Liver (tissue), 10 donors: ENCODE measurements at places on chromosomes 6 and 20.

DNA sequence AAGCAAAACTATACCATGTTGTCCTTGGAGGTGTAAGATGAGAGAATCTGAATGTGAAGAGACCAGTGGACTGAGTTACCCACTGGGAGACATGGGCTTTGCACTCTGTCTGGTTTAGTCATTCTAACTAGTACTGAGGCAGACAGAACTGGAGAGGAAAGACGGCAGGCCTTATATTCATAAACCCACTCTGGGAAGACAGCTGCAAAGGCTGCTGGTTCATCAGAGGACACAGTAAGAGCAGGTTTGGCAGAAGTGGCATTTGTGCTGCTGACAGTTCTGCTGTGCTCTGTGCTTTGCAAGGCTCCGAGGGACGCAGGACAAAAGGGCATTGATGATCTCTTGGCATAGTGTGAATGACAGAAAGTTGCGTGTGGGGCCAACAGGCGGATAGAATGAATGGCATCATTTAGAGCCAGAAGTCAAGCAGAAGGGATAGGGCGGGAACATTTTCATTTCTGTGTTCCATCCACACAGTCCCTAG, 142.3 kb upstream of the TENT5A start:
- H3K4me1 ChIP-seq: peaks cover 5% of the 10 kb centered on the region
- no peak overlapping the region for H3K4me3 ChIP-seq
- H3K27me3 ChIP-seq: no peaks in the 10 kb centered on the region
- no peak for DNase-seq

DNA sequence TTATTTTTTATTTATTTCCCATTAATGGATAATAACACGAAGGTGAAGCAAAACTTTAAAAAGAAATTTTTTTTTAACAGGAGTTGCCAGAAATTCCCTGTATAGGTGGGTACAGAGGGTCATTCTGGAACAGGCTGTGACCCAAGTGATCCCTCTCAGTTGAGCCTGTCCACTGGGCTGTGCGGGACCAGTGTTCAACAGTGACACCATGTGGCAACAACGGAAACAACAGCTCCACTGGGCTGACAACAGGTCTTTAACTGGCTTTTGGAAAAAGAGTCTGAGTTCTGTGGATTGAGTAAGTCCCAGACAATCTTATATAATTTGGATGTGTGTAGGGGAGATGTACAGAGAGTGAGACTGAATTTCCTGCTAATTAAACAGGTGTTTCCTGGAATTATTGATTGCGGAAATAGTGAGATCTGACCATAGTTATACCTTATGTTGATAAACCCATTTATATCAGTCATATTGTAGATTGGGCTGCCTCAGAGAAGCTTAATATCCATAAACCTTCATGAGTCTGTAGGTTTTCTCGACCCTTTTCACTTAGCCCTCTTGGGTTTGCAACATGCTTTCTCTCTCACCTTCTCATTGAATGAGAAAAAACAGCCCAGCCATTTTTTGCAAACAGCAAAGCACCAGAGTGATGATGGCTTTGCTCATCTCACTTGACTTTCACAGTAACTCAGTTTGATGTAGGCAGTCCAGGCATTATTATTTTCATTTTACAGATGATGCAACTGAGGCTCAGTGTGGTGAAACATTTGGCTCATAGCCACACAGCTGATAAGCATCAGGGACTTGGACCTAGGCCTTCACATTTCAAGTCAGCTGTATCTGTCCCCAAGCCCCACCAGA, 17.5 kb downstream of the KIAA1755 start:
- H3K36me3 ChIP-seq: no peaks in the 10 kb centered on the region
- no peak overlapping the region for H3K27ac ChIP-seq
- no peaks in the 10 kb centered on the region for H3K27me3 ChIP-seq
- no peak overlapping the region for H3K4me3 ChIP-seq

- peak overlapping the region; percentile 100 for H3K27ac ChIP-seq
- peak; percentile 42 for DNase-seq
- H3K4me3 ChIP-seq: peak overlapping the region; percentile 93
- H3K27me3 ChIP-seq: no peaks in the 10 kb centered on the region
- peaks cover 27% of the 10 kb centered on the region for H3K36me3 ChIP-seq
- H3K4me1 ChIP-seq: peaks cover 42% of the 10 kb centered on the region
Observed at GRCh38 chr20:62303340-62304226, 786 bp downstream of the ADRM1 start.

GRCh38 chr6:108562503-108562993, 1.8 kb downstream of the FOXO3 start:
- peak overlapping the region; percentile 90 for H3K4me3 ChIP-seq
- no peaks in the 10 kb centered on the region for H3K36me3 ChIP-seq
- peak overlapping the region; percentile 100 for H3K27ac ChIP-seq
- H3K27me3 ChIP-seq: no peaks in the 10 kb centered on the region
- peak; percentile 67 for DNase-seq
- H3K4me1 ChIP-seq: peaks cover 42% of the 10 kb centered on the region

DNA sequence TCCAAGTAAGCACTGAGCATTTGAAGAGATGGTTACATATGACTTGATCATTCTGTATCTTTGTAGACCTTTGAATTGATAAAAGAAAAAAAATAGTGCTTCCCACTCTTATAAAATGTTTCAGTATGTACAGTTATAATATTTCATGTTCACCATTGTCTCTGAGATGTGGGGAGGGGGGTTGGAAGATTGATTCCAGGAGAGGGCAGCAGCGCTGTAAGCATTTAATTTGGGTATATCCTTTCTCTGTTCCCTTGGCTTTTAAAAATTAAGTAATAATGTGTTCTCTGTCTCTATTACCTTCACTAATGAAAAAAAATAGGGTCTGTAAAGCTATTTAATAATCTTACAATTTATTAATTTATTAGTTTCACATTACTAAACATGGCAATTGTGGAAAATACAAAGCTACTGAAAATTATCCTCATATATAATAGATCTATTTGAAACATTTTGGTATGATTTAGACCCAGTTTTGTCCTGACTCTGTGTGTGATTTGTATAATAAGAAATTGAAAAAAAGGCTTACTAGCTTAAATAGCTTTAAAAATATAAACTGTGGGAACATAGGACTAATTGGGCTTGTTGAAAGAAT, 341.2 kb downstream of the CDKAL1 start:
- H3K27ac ChIP-seq: no peak overlapping the region
- H3K36me3 ChIP-seq: no peaks in the 10 kb centered on the region
- DNase-seq: no peak
- H3K4me3 ChIP-seq: no peak overlapping the region
- no peaks in the 10 kb centered on the region for H3K27me3 ChIP-seq

GRCh38 chr20:51404297-51405060, 138.0 kb downstream of the NFATC2 start:
- no peaks in the 10 kb centered on the region for H3K36me3 ChIP-seq
- H3K4me1 ChIP-seq: no peaks in the 10 kb centered on the region
- H3K27ac ChIP-seq: no peak overlapping the region
- no peaks in the 10 kb centered on the region for H3K27me3 ChIP-seq
- DNase-seq: no peak

- no peak for DNase-seq
- H3K27me3 ChIP-seq: no peaks in the 10 kb centered on the region
- no peak overlapping the region for H3K4me3 ChIP-seq
- H3K27ac ChIP-seq: no peak overlapping the region
- no peaks in the 10 kb centered on the region for H3K36me3 ChIP-seq
Observed at GRCh38 chr6:108765495-108765894, 82.7 kb upstream of the ARMC2 start.

- no peak for DNase-seq
- H3K36me3 ChIP-seq: no peaks in the 10 kb centered on the region
- H3K4me1 ChIP-seq: peaks cover 6% of the 10 kb centered on the region
- peak overlapping the region; percentile 21 for H3K4me3 ChIP-seq
- H3K27ac ChIP-seq: no peak overlapping the region
Observed at GRCh38 chr6:10425975-10426780, 11.3 kb upstream of the TFAP2A start.

DNA sequence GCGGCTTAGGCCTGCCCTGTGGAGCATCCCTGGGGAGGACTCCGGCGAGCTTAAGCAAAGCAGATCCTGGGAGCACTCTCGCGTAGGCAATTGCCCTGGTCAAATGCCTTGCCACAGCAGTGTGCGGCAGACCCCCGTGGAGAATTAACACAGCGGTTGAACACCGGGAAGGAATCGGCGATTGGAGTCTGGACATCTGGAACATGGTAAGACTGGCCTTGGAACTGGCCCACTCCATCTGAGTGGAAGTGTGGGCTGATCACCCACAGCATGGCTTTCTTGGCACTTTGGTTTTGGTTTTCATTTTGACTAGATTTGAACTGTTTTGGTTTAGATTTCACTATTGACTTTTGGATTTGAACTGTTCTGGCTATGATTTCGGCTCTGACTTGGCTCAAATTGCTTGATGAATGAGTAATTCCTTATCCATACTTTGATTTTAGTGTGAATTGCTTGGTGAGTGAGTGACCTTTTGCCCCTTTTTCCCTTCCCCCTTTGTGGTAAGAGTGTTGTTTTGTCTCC, 300.7 kb downstream of the RNGTT start:
- H3K4me1 ChIP-seq: peaks cover 9% of the 10 kb centered on the region
- no peaks in the 10 kb centered on the region for H3K36me3 ChIP-seq
- no peaks in the 10 kb centered on the region for H3K27me3 ChIP-seq
- H3K27ac ChIP-seq: peak overlapping the region; percentile 88
- DNase-seq: no peak

DNA sequence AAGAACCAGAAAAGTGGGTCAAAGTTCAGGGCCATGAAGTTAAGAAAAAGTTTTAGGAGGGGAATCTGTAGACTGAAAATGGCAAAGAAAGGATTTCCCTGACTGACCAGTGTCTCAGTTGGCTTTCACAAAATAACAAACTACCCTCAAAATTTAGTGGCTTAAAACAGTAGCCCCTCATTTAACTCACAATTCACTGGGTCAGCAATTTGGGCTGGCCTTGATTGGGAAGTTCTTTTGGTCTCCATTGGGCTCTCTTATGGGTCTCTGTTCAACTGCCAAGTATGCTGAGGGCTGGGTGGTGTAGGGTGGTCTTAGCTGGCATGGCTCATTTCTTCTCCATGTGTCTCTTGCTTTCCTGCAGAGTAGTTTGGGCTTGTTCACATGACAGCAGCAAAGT, 161.5 kb downstream of the PLCB4 start:
- H3K36me3 ChIP-seq: no peaks in the 10 kb centered on the region
- no peaks in the 10 kb centered on the region for H3K4me1 ChIP-seq
- no peak for DNase-seq
- H3K27me3 ChIP-seq: no peaks in the 10 kb centered on the region
- no peak overlapping the region for H3K4me3 ChIP-seq

DNA sequence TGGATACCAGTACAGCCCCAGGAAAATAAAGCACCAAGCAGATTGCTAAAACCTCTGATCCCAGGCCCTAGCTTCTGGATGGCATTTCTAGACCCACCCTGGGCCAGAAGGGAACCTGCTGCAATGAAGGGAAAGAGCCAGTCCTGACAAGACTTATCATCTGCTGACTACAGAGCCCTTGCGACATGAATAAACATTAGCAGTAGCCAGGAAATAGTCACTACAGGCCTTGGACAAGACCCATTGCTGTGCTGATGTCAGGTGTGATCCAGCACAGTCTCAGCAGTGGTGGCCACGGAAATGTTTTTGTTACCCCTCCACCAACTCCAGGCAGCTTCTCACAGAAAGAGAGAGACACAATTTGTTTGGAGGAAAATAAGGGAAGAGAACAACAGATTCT, 399.3 kb downstream of the HAO1 start:
- H3K4me3 ChIP-seq: no peak overlapping the region
- peaks cover 4% of the 10 kb centered on the region for H3K4me1 ChIP-seq
- H3K36me3 ChIP-seq: no peaks in the 10 kb centered on the region
- no peak for DNase-seq
- peak overlapping the region; percentile 58 for H3K27ac ChIP-seq

DNA sequence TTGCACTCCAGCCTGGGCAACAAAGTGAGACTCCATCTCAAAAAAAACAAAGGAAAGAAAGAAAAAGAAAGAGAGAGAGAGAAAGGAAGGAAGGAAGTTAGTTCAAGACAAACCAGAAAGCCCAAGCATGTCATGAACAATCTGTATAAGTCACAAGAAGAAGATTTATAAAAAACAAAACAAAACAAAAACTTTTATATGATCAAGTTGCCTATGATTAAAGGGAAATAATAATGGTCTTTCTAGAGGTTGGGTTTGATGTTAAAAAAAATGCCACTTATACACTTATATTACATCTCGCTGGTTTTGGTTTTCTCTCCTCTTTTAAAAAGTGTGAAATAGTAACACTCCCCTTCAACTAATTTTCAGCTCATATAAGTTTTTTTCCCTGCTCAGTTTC, 146.2 kb upstream of the CARMIL1 start:
- no peak overlapping the region for H3K4me3 ChIP-seq
- no peaks in the 10 kb centered on the region for H3K36me3 ChIP-seq
- H3K27ac ChIP-seq: no peak overlapping the region
- H3K4me1 ChIP-seq: peaks cover 10% of the 10 kb centered on the region
- H3K27me3 ChIP-seq: no peaks in the 10 kb centered on the region

DNA sequence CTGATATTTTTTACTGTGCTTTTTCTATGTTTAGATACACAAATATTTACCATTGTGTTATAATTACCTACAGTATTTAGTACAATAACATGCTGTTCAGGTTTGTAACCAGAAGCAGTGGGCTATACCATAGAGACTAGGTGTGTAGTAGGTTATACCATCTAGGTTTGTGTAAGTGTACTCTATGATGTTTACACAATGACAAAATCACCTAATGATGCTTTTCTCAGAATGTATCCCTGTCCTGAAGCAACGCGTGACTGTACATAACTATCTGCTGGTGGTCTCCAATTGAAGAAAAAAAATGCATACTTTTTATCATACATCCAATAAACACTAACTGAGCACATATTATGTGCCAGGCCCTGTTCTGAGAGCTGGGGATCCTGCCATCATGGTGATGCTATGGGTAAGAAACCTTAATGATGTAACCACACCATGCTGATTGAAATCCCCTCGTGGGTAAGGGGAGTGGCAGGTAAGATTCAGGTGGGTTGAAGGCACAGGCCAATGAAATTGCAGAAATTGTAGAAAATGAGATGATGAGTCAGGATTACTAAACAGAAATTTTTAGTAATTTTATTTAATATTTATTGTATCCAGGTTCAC, 76.8 kb downstream of the FYN start:
- H3K36me3 ChIP-seq: no peaks in the 10 kb centered on the region
- no peak overlapping the region for H3K27ac ChIP-seq
- no peak for DNase-seq
- no peak overlapping the region for H3K4me3 ChIP-seq
- no peaks in the 10 kb centered on the region for H3K27me3 ChIP-seq

DNA sequence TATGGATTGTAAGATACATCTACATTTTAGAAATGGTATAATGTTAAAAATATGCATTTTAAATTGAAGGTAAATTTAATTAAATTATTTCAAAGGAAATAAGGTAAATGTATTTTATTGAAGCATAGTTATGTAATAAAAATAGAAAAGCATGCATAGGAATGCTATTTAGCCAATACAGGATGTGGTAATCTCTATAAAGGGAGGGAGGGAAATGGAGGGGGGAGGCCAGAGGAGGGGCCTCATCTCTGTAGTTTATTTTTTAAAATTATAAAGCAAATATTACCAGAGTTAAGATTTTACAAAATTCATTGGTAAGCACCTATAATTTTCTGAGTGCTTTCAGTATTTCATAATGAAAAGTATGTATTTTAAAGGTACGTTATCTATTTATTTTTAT, 27.2 kb downstream of the SLC16A10 start:
- no peaks in the 10 kb centered on the region for H3K27me3 ChIP-seq
- H3K4me1 ChIP-seq: no peaks in the 10 kb centered on the region
- DNase-seq: no peak
- no peak overlapping the region for H3K4me3 ChIP-seq
- no peaks in the 10 kb centered on the region for H3K36me3 ChIP-seq

- H3K36me3 ChIP-seq: peaks cover 3% of the 10 kb centered on the region
- H3K4me1 ChIP-seq: no peaks in the 10 kb centered on the region
- H3K27me3 ChIP-seq: no peaks in the 10 kb centered on the region
- H3K4me3 ChIP-seq: no peak overlapping the region
- DNase-seq: no peak
- H3K27ac ChIP-seq: no peak overlapping the region
Observed at GRCh38 chr20:48626226-48626937, 201.4 kb downstream of the PREX1 start.
